ENCODE measurements at places on chromosomes 2 and 18. TPM values are rescaled to one million over a fixed set of nuclear protein-coding genes. Genes with fewer than 3 reads are reported as not detected.

CMPK2 gene
- 134 TPM for total RNA-seq

RIT2 gene
- total RNA-seq = 0.37 TPM

MEIS1 gene
- total RNA-seq = 4.5 TPM

RNF152 gene
- total RNA-seq = 5.8 TPM

FSHR gene
- total RNA-seq = not detected

ZNF396 gene
- total RNA-seq = 1.7 TPM

ACTG2 gene
- total RNA-seq = 0.89 TPM

C1GALT1C1L gene
- total RNA-seq = 2.4 TPM

FAM124B gene
- 0.12 TPM for total RNA-seq

GRCh38 chr18:21468514-21469164, 131.9 kb downstream of the ESCO1 start:
- DNase-seq = no peak

GRCh38 chr18:51523671-51524070, 326.2 kb upstream of the MEX3C start:
- no peak for DNase-seq

DNA sequence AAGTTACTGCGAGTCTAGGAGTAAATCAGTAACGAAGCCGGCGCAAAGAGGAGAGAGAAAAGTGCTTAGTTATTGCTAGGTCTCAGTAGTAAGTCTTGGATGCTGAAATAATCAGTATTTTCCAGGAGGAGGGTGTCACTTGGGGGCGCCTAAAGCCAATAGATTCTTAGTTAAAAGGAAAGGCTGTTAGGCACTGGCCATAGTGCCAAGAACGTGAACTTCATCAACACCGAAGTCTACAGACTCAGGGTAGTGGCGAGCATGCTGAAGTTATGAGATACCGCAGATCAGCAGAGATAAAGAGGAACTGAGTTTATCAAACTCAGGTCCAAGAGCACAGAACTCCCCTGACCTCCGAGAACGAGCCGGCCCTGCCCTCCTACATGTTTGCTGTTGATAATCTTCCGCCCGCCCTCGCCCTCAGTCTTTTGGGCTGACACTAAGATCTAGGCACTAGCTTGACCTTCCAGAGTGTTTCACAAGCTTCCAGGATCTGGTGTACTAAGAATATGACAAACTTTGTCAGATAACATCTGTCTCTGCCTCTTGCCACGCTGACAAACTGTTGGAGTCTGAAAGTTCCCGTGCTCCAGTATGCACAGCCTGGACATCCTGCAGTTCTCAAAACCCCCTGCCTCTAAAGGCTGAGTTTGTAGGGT, 49.2 kb downstream of the CYB5A start:
- peak; percentile 14 for DNase-seq

DNA sequence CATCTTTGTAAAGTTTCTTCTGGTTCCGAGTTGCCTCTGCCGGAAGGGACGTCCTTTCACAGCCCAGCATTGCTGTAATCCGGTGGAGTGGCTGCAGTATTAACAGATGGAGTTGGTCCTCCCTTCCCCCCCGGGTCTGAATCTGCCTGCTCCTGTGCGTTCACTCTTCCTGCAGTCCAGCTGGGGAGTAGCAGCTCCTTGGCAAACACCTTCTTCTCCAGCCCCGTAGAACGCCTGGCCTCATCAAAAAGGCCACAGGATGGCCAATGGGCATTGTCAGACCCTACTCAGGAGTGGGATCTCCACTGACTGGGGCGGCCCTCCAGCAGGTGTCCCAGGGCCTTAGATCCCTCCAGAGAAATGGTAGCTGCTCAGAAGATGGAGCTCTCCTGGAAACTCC, 234.0 kb downstream of the FAM210A start:
- DNase-seq = no peak

DNA sequence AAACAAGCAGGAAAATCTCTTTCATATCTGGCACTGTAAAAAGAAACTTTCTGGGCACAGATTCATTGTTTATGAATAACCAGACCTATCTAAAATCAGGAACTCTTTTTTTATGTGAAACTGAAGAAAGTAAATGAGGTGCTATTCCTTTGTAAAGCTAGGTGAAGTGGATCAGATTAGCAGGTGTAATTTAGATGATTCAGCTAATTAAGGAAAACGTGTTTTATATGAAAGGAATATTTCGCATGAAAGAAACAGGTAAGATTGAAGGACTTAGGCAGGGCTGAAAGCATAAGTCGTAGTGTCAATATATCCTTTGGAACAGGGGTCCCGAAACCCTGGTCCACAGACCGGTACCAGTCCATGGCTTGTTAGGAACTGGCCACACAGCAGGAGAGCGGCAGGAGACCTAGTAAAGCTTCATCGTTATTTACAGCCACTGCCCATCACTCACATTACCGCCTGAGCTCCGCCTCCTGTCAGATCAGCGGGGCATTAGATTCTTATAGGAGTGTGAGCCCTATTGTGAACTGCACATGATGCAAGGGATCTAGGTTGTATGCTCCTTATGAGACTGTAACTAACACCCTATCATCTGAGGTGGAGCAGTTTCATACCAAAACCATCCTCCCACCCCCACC, 20.3 kb upstream of the XIRP2 start:
- no peak for DNase-seq

GRCh38 chr18:76349067-76349715, 145.9 kb downstream of the ZNF516 start:
- DNase-seq = peak; percentile 66

- no peak for DNase-seq
These were observed 10.1 kb upstream of the SLC11A1 start for GRCh38 chr2:218371983-218372350.

DNA sequence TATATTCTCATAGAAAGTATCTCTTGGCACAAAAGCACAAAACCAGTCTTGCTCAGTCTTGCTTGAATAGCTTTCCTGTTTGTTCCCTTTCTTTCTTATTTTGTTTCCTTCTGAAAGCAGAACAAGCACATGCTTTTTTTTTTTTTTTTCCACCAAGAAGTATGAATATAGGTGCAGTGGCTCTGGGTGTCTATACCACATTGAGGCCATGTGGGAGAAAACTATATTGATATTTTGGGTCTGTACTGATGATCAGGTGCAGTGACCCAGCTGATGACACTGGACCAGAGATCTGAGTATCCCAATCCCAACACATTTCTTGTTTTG, 28.7 kb downstream of the GEMIN6 start:
- DNase-seq = no peak

DNA sequence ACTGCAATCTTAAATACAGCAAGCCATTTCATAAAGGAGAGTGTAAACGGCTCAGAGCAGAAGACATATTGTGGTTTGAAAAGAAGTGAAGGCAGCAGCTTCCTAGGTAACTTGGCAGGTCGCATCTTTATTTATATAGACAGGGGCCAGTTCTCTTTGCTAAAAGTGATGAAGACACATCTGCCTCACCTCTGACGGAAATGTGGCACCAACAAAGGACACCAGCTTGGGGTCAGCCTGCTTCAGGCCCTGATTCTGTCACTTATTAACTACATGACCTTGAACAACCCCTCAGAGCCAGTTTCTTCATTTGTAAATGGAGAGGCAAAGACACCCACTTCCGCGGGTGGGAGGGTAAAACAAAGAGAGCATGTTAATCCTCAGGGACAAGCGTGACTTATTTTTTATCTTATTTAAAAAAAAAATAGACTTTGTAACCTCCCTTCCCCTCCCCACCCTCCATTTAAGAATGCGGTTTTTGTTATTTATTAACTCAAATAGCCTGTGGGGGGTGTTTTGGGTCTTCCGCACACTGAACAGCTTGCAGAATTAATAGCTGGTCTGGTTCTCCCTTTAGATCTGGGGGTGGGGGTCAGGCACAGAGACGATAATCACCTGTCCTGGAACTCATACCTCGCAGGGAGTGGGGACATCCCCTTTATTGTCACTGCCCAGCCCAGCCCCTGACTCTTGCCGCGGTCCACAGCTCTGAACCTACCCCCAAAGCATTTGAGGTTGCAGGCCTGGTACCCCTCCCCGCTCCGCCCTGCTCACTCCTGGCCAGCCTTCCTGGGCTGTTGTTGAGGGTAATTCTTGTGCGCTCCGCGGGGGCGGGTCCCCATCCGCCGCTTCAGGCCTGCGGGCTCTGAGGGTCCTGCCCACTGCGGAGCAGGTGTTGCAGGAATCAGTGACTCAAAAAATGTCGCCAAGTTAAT, 64.2 kb upstream of the TMEM17 start:
- DNase-seq = no peak

DNA sequence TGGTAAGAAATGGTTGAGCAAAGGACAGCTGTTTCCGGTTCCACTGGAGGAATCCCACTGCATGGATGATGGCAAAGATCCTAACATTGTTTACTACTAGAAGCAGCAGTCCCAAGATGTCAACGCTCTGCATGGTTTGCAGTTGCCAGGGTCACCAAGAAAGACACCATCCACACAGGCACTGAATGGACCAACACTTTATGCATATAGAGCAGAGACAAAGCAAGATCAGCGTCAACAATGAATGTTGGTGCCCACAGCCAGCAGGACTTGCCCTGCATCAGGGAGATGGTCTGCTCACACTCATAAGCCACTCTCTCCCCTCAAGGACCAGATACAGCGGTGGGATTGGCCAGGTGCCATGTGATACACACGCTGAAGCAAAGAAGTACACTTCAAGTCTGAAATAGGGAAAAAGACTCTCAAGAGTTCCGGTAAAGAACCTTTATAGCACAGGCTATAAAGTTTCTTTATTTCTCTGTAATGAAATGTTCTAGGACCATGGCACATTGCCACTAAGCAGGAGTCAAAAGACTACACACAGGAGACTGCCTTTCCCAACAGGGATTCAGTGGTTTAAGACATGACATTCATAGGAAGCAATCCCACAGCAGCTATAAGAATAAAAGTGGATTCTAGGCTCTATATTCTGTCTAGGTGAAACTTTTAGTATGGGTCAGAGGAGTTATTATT, 133.2 kb upstream of the EPHA4 start:
- no peak for DNase-seq

- DNase-seq = no peak
These were observed 4.7 kb downstream of the DGKD start for GRCh38 chr2:233358947-233359346.

- no peak for DNase-seq
These were observed 1615.2 kb upstream of the ACVR2A start for GRCh38 chr2:146229508-146230155.

- DNase-seq = no peak
These were observed 3.3 kb upstream of the CNDP1 start for GRCh38 chr18:74531043-74531442.

GRCh38 chr18:37473195-37473840, 92.3 kb downstream of the CELF4 start:
- DNase-seq = no peak

- no peak for DNase-seq
These were observed 46.9 kb downstream of the PLEKHB2 start for GRCh38 chr2:131152074-131152473.

GRCh38 chr2:39689272-39689841, 23.6 kb downstream of the TMEM178A start:
- DNase-seq = no peak

GRCh38 chr2:100733391-100734187, 86.3 kb upstream of the NPAS2 start:
- peak; percentile 45 for DNase-seq

DNA sequence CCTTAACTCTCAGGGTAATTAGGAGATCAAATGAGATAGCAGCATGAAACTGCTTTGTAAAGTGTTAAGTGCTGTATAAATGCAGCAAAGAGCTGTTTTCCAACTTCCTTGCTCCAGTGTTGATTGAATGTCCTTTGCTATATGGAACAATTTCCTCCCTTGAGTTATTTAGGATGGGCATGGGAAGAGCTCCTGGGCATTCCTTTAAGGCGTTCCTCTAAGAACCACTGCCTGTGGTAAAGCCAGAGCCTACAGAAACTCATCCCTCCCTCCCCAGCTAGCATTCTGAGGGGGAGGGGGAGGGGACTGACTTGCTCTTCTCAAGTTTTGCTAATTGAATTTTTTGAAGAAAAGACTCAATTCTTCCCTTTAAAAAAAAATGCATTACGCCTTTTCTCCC, 1.4 kb downstream of the AKAIN1 start:
- no peak for DNase-seq

DNA sequence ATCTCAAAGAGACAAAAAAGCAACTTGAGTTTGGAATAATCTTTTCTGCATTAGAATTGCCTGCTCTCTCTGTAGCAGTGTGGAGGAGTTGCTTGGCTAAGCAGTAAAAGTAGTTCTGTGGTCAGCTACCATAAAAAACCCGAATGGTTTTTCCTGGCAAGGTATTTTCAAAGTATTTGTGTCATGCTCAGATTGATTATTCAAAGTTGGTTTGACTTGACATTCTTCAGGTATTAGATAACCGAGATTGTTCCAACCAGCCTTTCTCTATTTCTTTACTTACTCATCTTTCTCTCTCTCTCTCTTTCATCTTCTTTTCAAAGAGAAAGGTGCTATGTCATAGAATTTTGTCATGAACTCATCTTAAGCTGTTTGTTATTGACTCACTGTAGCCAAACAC, 404.9 kb downstream of the CPS1 start:
- DNase-seq = peak; percentile 11

DNA sequence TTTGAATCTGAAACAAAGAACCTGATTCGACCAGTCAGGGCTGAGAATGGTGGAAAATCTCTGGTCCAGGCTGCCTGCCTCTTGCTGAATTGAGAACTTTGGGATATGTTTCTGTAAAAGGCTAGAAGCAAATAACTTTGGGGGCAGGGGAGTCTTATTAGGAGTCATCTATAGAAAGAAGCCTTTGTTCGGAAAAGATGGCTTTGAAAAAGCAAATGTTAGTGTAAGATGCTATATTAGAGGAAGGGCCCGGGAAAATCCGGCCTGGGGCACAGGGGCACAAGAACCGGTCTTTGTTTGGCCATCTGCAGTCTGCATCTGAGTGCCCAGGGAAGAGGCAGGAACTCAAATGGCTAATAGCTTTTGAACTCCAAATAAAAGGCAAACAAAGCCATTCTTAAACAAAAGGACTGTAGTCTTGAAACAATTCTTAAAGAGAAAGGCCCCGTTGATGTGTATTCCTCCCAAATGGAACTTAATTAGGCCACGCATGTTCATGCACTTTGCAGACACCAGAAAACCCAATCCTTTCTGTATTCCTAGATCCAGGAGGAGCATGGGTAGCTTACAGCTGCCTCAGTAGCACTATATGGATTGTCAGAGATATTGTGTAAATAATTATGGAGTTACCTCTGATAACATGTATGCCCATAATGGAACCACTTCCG, 180.0 kb upstream of the ARL4C start:
- no peak for DNase-seq

- DNase-seq = no peak
These were observed 212.4 kb downstream of the CMPK2 start for GRCh38 chr2:6653281-6653750.

DNA sequence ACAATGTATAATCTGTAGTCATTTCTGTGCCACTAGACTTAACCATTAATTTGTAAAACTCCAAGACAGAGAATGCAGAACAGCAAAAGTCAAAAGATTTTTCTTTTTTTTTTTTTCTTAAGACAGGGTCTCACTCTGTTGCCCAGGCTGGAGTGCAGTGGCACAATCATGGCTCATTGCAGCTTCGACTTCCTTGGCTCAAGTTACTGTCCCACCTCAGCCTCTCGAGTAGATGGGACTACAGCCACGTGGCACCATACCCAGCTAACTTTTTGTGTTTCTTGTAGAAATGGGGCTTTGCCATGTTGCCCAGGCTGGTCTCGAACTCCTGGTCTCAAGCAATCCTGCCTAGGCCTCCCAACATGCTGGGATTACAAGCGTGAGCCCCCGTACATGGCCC, 80.1 kb downstream of the TLK1 start:
- DNase-seq = no peak

Measured in M059J (cell line).